Common myeloid progenitor, CD34-positive (primary cell): ENCODE measurements at places on chromosomes 16 and 17.

DNA sequence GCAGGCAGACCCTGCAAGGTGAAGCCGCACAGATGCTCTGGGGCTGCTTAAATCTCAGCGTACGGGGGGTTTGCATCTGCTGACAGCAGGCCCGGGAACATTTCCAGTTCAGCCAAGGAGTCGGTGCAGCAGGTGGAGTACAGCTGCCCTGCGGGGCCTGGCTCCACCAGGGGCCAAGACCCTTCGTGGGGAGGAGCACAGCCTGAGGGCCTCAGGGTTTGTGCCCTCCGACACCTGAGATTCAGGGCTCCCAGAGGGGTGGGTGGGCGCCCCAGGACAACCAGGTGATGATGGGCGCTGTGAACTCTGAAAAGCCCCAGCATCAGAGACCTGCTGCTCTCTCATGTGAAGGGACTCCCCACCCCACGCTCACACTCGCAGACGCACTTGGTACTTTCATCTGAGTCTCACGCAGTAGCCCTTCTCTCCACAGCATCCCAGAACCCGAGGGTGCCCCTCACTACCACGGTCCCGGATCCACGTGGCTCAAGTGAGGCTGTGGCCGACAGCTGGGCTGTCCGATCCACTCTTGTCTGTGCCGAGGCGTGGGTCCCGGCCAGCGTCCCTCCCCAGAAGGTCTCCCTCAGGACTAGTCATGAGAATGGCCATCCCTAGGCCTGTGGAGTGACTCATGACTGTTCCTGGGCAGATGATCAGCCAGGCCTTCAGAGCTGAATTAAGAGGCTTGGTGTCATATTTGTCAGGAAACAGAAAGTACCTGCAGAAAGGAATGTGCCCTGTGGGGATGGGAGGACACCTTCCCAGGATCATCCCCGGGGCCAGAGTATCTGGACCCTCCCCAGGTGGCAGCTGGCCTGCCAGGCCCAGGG lies 29.6 kb downstream of the ACSF3 start:
- DNase-seq: no peak
- peaks cover 9% of the 10 kb centered on the region for H3K36me3 ChIP-seq
- peaks cover 19% of the 10 kb centered on the region for H3K4me1 ChIP-seq
- H3K27me3 ChIP-seq: no peaks in the 10 kb centered on the region

GRCh38 chr17:45332989-45333701 lies 16.3 kb upstream of the MAP3K14 start:
- H3K36me3 ChIP-seq: no peaks in the 10 kb centered on the region
- H3K4me3 ChIP-seq: no peak overlapping the region
- H3K4me1 ChIP-seq: peaks cover 5% of the 10 kb centered on the region
- H3K27ac ChIP-seq: peak overlapping the region; percentile 32

DNA sequence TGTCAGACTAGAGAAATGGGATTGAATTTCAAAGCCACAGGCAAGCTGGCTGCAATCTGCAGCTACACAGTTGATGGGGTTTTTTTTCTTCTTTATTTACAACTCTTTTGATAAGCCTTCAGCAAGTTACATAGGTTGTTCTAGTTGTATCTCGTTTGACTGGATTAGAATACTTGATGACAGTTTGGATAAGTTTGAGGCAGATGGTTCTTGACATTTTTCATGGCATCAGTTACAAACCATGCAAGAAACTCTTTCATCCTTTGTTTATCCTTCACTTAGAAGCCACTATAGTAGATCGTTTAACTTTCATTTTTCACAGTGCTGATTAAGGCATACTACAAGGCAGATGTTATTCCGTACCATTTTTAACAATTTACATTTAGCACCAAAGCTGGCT lies 238.9 kb downstream of the TOX3 start:
- no peak for DNase-seq
- H3K4me1 ChIP-seq: no peaks in the 10 kb centered on the region
- no peaks in the 10 kb centered on the region for H3K36me3 ChIP-seq
- no peaks in the 10 kb centered on the region for H3K27me3 ChIP-seq

GRCh38 chr17:19978805-19979211 lies 1.2 kb upstream of the AKAP10 start:
- DNase-seq: peak; percentile 33
- peaks cover 3% of the 10 kb centered on the region for H3K36me3 ChIP-seq
- peak overlapping the region; percentile 87 for H3K4me3 ChIP-seq

DNA sequence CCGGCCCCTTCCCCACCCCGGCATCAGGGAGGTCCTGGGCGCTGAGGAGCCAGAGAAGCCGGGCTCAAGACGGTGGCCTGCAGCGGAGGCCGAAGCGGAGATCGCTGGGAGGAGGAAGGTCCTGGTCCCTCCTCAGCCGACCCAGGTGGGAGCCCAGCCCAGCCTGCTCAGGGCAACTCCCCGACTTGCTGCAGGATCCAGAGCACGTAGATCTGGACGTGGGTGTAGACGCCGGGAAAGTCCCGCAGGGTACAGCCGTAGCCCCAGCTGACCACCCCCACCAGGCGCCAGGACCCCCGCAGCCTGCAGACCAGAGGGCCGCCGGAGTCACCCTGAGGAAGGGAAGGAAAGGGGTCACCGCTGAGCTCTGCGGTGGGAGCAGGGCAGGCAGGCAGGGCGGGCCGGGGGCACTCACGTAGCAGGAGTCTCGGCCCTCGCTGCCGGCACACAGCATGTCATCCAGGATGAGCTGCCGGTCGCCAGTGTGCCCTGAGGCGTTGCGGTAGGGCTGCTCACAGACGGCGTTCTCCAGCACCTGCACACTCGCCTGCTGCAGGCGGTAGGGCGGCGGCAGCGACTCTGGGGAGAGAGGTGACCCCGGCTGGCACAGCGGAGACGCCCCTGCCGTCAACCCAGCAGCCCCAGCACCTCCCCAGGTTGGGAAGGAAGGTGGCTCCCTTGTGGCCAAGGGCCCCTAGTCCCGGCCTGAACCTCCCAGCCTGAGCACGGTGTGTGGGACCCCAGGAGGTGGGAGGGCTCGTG lies 5.4 kb downstream of the TPSD1 start:
- H3K4me1 ChIP-seq: peaks cover 4% of the 10 kb centered on the region
- no peaks in the 10 kb centered on the region for H3K36me3 ChIP-seq
- H3K4me3 ChIP-seq: no peak overlapping the region
- DNase-seq: peak; percentile 47

DNA sequence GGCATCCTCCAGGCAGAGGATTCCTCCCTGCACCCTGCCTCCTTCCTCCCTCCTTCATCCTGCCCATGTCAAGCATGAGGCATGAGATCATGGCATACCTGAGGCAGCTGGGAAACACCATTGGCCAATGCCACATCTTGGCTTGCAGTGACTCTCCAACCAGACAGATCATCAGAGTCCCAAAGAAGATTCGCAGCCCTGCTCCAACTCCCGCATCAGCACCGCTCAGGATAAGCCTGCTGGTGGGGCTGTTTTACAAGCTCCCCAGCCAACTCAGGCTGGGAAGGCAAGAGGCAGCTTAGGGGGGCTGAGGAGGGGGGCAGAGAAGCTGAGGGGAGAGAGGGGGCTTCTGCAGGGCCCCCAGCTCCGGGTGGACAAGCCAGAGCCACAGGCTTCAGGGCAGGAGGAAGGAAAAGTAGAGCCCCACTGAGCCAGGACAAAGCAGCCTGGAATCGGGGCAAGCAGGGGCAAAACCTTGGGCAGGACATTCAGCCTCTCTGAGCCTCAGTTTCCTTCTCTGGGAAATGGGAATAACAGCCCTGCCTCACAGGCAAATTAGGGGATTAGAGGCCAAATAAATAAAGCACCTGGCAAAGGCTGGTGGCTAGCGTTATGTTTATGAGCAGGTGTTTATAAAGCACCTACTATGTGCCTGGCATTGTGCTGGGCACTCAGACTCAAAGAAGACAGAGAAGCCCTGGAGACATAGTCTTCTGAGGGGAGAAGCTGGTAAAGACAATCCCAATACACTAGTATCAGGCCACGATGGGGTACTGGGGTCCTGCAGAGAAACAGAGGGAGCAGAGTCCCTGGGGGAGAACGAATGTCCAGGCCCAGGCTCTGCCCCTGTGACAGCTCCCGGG lies 88.1 kb downstream of the GOSR1 start:
- H3K4me1 ChIP-seq: peaks cover 14% of the 10 kb centered on the region
- H3K27ac ChIP-seq: no peak overlapping the region
- no peaks in the 10 kb centered on the region for H3K27me3 ChIP-seq
- H3K36me3 ChIP-seq: no peaks in the 10 kb centered on the region
- DNase-seq: no peak

GRCh38 chr16:58734459-58734787 lies 307 bp upstream of the GOT2 start:
- no peaks in the 10 kb centered on the region for H3K36me3 ChIP-seq
- DNase-seq: no peak
- H3K27me3 ChIP-seq: no peaks in the 10 kb centered on the region

- H3K27ac ChIP-seq: no peak overlapping the region
- no peak overlapping the region for H3K4me3 ChIP-seq
- no peaks in the 10 kb centered on the region for H3K36me3 ChIP-seq
- no peaks in the 10 kb centered on the region for H3K27me3 ChIP-seq
These were observed 14.6 kb upstream of the CIBAR2 start for GRCh38 chr16:85126705-85127378.

DNA sequence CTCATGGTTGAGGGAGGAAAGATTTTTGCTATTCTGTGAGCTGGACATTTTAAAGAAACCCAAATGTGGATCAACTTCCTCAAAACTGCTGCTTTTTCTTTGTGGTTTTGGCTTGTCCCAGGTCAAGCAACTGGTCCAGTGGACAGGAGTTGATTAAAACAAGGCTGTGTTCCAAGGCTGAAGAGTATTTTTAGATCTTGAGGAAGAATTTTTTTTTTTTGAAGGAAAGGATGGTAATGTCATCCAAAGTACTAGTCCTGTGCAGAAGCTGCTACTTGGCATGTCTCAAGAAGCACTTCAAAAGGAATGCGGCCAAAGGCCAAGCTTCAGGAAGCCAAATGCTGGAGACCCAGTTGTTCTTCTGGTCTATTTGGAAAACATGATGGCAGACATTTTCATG lies 8.0 kb upstream of the MYH2 start:
- H3K36me3 ChIP-seq: no peaks in the 10 kb centered on the region
- no peak overlapping the region for H3K27ac ChIP-seq
- no peak overlapping the region for H3K4me3 ChIP-seq
- no peaks in the 10 kb centered on the region for H3K4me1 ChIP-seq

GRCh38 chr17:56185491-56186221 lies 32.4 kb downstream of the ANKFN1 start:
- no peaks in the 10 kb centered on the region for H3K27me3 ChIP-seq
- H3K4me1 ChIP-seq: no peaks in the 10 kb centered on the region
- H3K4me3 ChIP-seq: no peak overlapping the region
- no peaks in the 10 kb centered on the region for H3K36me3 ChIP-seq
- H3K27ac ChIP-seq: no peak overlapping the region
- DNase-seq: no peak
